Fibroblast of skin of left biceps (primary cell): ENCODE measurements at places on chromosomes 6 and 20.

DNA sequence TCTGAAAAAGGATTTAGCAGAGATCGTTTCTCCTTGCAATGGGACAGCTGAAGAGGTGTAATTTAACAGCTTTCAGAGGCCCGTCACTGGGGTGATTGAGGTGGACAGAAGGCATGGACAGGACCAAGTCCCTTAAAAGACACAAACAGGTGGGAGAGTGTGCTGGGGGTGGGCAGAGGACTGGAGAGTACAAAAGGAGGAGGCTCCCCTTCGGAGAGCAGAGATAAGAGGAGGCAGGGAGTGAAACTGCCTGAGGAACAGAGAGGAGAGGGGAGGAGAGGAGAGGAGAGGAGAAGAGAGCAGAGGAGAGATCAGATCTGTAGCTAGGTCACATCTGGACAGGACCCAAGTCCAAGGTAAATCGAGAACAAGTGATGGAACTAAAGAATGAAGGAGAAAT lies 48.6 kb upstream of the PKHD1 start:
- no peak for DNase-seq

DNA sequence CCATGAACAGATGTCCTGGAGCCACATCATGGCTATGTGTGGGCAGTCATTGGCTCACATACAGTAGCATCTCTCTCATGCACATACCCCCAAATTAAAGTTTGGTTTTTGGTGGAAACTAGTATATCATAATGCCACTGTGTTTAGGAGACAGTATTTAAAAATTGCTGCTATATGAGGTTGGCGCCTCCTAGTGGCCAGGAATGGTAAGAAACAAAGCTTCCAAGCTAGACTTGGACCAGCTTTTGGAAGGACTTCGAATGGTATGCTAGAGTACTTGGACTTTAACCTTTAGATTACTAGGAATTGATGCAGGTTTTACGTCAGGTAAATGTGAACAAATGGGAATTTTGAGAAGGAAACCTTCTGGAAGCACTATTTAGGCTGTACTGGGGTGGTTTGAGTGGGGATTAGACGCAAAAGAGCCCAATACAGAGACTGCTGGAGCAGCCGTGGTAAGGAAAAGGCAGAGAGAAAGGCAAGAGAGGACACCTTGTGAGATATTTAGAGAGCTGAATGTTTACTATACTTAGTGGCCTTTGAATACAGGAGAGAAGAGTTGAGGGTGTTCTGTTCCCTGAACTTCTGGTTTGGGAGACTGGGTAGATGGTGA lies 23.8 kb downstream of the PRSS35 start:
- no peak for DNase-seq

DNA sequence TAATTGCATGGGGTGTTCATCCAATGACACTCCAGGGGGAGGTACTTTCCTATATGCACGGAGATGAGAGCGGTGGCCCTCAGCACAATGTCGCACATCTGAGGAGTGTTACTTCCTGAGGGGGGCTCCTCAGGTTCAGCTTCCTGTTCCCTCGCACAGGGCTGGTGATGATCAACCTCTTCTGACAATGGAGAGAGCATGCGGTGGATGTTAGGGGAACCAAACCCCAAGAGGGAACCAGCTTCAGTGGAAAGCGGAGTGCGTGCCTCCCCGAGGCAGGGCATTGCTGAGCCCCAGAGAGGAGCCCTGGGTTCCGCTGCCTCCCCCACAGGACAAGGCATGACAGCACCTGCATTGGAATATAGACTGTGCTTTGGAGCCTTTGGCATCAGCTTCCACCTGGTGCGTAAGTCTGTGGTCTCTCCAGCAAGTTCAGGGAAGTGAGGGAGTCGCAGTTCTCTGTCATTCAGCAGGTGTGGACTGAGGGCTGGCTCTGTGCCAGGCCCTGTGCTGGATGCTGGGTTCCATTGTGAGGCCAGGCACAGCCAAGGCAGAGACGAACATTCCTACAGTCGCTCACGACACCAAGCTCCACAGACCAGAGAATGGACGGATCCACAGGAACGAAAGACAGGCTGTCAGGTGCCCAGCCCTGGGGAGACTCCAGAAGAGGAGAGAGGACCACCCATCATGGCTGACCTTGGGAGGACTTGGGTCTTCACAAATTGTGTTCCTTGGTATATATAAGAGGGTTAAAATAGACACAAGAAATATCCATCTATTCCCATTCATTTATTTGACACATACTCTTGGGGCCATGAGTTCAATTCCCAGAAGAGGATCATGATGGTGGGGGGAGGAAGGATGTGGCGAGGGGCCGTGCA lies 3.9 kb upstream of the ZNF831 start:
- no peak for DNase-seq

GRCh38 chr20:3783068-3783489 lies 1.8 kb upstream of the SPEF1 start:
- no peak for DNase-seq

DNA sequence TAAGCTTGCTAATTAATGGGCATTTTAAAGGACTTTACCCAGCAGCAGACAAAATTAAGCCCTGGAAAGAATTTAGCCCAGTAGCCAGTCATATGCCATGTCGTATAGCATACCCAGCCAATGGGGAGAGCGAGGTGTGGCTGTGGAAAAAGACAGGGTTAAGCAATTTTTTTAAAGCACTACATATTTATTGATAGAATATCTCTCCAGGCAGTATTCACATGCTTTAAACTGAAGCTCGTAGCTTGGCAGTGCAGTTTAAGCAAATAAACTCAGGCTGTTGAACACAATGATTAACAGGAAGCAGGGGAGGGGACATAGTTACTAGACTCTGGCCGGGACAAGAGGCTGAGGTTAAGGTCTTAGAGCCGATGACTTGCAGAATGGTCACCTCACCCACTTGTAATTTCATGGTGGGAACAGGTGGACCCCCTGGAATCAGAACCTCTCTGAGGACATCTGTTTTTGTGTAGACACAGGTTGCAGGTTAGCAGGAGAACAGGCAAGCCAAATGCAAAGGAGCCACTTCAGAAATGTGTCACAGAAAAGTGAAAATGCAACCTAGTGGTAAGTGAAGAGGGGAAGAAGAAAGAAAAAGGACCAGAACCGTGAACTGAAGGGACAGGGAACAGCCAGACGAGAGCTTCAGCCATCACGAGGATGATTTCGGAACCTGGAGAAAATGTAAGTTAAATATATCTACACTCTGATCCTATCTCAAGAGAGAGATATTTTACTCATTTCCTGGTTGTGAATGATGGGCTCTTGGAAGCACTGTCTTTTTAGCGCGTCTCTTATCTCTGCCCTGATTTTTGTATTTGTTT lies 7.2 kb downstream of the GCNT2 start:
- no peak for DNase-seq

DNA sequence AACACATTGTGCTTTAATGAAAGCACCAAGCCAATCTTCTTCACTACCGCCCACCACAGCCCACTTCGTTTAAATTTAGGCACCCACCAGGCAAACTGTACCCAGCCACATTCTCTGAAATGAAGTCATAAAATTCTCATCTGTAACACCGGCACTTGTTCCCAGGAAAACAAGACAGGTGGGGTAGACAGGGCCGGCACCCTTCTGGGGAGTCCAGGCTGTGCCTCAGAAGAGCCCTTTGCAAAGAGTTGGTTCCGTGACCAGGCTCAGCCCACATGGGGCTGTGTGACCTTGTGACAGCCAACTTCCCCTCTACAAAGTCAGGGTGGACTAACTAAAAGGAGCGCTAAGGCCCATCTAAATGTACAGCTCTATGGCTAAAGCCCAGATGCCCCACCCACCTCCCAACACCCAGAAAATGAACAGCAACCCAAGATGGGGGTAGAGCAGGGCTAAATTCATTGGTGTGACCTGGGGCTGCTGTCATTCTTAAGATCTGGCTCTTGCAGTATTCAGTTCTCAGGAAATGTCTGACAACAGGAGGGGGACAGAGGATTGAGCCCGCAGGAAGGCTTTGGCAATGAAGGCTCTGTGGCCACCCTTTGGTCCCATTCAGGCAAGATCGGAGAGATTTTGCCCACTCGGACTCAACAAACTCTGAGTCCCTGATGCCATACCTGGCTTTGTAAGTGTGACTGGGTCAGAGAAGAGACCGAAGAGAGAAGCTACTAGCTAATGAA lies 56.7 kb downstream of the TRERF1 start:
- DNase-seq = no peak

DNA sequence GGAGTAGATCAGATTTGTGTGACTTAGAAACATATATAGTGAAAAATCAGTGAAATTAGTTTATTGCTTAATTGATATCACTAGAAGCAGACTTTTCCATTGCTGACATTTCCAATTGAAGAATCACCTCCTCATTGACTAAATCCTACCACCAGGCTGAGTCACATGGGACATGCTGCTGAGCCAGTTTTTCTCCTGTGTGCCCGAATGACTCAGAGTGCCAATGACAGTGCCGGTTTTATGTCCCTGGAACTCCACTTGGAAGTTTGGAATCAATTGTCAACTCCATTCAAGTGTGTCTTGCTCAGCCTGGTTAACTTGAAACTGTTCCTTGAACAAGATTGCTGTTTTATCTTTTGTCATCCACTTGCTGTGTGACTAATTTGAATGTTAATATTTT lies 316.1 kb upstream of the PRDM1 start:
- no peak for DNase-seq

DNA sequence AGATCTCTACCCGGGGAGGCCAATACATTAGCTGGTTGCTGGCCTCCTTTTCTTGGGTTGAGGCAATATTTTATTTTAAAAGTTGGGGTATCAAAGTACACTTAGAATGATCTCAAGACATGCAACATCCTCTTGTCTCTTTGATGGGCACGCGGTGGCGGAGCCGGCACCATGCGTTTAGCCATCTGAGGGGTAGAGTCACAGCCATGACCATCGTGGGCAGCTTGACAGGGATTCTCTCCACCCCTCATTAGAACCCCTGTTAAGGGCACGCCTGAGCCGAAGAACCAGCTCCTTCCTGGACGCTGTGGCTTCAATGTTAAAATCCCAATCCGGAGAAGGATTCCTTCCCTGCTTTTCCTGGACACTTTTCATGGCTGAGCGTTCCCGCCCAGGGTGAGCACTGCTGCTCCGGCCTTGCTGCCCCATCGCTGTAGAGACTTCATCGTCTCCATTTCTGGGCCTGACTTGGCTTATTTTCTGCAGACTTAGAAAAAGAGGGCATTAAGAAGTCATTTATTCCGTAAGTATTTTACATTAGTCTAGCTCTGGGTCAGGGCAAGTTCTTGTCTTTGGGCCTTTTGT lies 142.7 kb upstream of the CDH4 start:
- no peak for DNase-seq

DNA sequence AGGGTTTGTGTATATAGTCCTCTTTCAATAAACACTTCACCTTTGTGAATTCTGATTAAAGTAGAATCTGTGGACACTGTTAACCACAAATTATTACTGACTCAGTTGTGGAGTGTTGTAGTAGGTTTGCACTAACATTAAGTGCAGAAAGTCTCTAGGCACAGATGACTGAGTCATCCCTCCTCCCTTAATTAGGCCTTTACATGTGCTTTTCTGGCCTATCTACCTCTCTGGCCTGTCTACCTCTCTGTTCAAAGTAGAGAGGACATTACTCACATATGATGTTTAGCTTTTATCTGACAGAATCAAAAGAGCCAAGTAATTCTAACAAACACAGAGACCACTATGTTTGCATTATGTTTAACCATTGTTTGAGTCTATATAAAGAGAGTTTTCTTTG lies 783.0 kb downstream of the TENT5A start:
- no peak for DNase-seq

DNA sequence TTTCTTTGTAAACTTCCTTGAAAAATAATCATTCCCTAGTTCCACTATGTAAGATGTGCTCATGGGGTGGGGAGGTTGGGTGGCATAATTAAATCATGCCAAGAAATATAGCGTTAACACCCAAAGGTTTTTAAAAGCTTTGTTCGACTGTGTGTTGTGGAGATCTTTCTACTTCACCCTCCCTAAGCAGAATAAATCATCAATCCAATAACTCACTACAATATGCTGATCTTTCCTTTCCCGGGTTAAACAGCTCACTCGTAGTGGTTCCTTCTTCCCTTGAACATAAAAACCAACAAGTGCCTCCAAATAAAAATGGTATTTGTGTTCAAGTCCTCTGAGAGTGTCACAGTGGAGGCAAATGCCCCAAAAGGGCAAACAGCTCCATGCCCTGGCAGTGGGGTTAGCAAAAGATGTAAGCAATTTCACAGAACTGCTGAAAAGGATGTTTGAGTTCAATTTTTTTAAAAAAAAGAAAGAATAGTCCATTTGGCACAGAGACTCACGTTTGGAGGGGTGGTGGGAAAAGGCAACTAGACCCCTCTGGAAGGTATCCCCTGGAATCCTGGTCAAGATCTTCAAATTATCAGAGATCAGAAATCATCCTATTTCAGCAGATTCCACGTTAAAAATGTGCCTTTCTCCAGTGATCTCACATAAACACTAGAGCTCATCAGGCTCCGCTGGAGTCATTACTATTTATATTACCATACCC lies 99.1 kb downstream of the TFAP2A start:
- DNase-seq = no peak

DNA sequence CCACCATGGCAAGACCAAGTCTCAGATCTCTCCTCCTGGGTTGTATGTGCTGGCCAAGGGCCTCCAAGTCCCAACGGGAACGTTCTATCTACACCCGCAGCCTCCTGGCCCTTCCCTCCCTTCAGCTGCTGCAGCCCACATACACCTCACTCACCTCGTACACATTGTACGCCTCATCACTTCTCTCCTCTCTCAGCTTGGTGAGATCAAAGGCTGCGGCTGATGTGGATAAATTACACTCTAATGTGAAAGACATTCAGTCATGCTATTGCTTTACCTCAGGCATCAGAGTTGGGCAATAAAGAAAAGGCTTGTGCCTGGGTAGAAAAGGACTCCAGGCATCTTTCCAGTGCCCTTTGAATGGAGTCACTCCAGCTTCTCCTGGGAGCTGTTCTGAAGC lies 135.3 kb upstream of the FOXQ1 start:
- no peak for DNase-seq

DNA sequence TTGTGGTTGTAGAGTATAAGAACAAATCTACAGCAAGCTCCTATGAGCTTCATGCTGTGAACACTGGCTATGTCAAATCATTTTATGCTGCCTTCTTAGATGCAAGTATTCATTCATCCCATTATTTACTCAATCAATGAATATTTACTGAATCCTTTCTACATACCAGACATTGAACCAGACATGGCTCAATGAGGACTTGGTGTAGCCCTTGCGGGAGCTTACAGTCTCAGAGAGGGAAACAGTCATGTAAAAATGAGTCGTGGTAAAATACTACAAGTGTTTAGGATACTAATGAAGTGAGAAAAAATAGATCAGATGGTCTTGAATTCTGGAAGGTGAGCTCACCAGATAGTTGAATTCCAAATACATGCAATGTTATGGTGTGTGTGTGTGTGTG lies 44.8 kb upstream of the ENPP1 start:
- DNase-seq = no peak
